ENCODE measurements at places on chromosomes 5 and 9. TPM values are rescaled to one million over a fixed set of nuclear protein-coding genes. Genes with fewer than 3 reads are reported as not detected.

DNA sequence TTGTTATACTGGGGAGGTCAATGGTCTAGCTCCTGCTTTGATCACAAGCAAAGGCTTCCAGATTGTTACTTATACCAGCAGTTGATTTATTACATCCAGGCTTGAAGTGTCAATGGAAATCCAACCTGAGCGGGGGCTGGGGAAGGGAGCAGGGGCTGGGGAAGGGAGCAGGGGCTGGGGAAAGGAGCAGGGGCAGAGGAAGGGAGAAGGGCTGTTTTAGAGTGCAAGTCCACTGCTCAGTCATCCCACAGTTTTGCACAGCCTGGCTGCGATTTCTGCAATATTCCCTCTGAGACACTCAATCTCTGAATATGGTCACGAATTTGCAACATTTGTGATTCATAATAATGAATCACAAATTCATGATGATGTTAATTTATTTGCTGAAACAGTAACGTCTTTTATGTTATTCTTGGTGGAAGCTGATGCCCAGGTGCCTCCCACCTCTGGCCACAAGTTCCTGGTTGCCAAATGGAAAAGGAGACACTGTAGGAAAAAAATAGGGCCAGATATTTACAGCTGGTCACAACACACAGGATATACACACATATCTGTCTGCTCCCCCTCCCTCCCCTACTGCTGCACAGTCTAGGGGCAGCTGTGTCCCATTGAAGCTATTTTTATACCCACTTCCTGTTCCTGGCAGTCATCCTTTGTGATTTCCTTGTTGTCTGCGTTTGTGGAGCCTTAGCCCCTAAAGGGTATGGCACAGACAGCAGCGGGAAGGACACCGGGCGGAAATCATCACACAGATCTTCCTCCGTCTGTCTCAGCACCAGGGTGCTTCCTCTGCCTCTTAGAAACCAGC lies 325.1 kb downstream of the GADD45G start:
- no peak for ATAC-seq

- no peak for ATAC-seq
These were observed 272.7 kb upstream of the MVB12B start for GRCh38 chr9:126053913-126054312.

DNA sequence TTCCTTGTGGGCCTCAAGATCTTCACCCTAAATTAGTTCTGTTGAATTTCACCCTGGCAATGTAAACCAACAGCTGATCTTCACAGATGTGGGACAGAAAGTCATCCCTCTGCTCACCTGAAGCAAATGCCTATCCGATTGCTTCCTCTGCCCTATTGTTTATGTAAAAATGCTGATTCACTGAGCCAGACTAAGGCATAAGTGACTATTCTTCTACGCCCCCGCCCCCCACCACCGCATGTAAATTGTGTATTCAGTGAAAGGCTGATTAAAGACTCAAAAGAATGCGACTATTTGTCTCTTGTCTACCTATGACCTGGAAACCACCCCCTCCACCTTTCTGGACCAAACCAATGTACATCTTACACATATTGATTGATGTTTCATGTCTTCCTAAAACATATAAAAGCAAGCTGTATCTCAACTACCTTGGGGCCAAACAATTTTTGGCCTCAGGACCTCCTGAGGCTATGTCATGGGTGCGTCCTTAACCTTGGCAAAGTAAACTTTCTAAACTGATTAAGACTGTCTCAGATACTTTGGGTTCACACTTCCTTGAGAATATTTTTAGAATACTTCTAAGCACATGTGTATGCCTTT lies 129.7 kb upstream of the BOD1 start:
- no peak for ATAC-seq

DNA sequence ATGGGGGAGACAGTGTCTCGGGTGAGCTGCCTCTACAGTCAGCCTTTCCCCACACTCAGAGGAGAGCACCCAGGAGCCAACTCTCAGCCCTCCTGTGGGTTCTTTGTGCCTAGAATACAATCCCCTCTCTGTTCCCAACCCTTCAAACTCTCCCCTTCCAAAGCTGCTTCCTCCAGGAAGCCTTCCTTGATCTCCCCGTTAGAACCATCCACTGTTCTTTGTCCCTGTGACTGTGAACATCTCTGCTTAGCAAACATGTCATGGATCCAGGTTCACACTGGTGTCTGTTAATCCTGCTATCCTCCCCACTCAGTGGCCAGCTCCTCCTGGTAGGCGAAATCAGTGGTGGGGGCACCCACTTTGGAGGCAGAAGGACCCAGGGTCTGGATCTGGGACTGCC lies 16.2 kb upstream of the IER5L start:
- ATAC-seq, result no peak

DNA sequence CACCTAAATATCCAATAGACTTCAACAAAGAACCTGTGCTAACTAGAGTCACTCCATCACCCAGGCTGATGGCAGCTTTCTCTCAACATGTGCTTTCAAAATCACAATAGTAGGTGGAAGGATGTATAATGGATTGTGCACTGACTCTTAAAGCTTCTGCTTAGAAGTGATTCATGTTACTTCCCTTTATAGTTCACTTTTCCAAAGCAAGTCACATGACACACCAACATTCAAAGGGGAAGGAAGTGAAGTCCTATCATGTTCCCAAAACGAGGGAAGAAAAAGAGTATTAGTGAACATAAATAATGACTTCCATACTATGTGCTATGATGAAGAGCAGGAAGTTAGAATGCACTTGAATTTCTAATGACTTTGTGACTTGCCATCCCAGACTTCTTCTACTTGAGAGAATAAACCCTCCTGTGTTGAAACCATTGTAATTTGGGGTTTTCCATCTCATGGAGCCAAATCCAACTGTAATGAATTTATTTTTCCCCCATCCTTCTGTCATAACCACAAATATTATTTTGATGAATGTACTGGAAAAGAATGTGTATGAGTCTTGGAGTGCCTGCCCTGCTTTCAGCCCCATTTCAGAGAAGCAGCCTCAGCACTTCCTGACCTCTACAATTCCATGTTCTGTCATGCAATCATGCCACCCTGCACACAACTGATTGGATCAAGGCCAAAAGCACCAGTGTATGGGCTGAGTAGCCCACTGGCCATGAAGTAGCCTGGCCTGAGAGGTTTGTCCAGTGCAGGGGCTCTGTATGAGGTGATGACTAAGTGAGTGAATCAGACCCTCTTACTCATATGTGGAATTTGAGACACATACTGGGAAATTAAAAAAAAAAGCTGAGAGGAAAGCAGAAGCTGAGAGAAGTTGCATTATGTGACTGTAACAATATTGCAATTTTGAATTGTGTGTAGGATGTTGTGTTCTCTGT lies 525.9 kb upstream of the CLINT1 start:
- ATAC-seq, result peak; percentile 38

DNA sequence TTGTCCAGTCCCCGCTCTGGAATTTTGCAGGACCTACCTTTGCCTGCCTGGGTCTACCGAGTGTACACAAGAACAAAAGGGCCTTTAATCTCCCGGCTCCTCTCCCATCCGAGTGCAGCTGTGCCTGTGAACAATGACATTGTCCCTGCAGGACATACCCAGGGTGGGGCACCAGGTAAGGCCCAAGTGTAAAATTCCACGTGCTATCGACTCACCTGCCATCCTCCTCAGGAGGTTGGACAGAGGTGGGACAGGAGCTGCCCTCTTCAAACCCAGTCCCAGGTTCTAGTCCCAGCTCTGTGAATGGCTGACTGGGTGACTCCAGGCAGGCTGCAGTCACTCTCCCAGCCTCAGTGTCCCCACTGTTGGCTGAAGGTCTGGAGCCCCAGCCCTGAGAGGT lies 159.6 kb upstream of the ALDH1B1 start:
- ATAC-seq, result no peak

- no peak for ATAC-seq
These were observed 434.9 kb upstream of the SMARCA2 start for GRCh38 chr9:1580215-1580614.

DNA sequence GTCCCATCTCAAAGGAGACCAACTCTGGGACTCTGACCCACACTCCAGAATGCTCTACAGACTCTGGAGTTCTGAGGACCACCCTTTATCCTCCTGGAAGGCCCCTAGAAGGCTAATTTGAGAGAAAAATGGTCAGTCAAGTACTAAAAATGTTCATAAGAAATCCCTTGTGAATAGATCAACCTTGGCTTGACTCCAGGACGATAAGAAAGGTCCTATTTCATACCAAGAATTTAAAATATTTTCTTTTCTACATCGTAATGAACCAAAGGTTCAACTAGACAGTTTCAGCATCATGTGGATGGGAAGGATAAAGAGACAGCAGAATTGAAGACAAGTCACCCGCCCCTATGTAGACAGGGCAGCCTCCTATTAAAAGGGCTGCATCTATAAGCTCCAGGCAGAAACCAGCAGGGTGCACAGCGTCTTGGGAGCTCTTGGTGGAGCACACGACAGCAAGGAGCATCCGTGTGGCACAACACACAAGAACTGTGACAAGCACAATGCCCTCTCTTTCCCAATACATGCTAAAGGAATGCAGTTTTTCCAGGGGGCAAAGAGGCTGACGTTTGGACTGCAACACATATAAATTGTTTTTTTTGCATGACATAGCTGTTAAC lies 38.3 kb downstream of the RASEF start:
- ATAC-seq, result no peak

DNA sequence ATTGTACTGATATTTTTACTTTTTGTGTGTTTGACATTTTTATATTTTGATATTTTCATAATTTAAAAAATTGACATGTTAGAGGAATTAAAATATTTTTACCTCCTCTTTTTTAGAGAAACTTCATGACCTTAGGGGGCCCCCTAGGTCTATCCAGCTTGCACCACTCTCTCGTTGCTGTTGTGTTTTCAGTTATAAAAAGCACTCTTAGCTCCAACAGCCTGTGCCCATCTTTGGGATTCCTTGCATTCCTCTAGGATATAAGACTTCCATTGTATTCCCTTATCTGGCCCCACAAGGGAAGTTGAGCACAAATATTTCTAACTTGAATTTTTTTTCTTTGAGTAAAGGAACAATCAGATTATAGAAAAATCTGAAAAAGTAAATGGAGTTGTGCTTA lies 245.3 kb downstream of the SH3GL2 start:
- no peak for ATAC-seq

GRCh38 chr9:74293479-74293878 lies 203.7 kb upstream of the RORB start:
- no peak for ATAC-seq

DNA sequence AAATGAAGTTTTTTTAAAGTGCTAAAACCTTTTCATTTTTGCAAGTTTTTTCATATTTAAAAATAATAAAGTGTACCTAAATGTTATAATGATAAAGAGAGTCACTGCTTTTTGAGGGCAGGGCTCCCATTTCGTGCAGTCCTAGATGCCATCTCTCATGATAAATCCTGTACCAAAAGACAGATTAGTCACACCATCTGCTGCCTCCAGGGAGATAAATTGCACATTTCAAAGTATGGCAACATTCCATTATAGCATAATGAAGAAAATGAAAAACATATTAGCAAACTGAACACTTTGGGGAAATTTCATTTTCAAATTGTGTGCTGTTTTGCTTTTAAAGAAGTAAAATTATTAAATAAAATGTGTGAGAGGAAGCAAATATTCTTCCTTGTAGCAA lies 257.2 kb downstream of the KIAA0825 start:
- no peak for ATAC-seq

- no peak for ATAC-seq
These were observed 56.3 kb upstream of the EXOC3 start for GRCh38 chr5:386432-387341.

LHX2 gene
- total RNA-seq, result not detected

S1PR3 gene
- not detected for total RNA-seq

UBE2QL1 gene
- not detected for total RNA-seq

CBY3 gene
- total RNA-seq, result not detected

NKD2 gene
- total RNA-seq, result 1.2 TPM

KCNV2 gene
- not detected for total RNA-seq
